ENCODE measurements at places on chromosomes 7 and 10.

DNA sequence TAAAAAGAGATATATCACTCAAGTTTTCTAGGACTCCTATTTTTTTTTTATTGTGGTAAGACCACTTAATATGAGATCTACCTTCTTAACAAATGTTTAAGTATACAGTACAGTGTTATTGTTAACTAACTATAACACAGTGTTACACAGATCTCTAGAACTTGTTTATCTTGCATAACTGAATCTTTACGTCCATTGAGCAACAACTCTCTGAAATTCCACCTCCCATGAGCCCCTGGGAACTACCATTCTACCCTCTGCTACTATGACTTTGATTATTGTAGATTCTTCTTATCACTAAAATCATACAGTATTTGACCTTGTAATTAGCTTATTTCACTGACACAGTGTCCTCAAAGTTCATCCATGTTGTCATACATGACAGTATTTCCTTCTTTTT lies 22.5 kb upstream of the REEP3 start:
- no peak for DNase-seq

DNA sequence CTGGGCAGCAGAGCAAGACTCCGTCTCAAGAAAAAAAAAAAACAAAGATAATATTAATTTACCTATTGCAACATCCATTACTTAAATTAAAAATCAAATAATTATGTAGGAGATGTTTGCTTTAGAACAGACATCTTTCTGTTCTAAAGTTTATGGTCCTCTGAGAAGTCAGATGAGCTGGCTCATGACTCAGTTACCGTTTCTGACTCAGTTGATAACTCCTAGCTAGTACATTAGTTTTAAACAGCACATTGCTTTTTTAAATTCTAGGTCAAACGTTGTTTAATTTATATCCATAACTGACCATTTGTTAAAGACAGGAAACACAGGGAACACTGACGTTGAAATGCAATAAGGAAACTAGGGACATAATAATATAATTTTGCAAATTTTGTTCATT lies 162.7 kb downstream of the ETV1 start:
- no peak for DNase-seq

DNA sequence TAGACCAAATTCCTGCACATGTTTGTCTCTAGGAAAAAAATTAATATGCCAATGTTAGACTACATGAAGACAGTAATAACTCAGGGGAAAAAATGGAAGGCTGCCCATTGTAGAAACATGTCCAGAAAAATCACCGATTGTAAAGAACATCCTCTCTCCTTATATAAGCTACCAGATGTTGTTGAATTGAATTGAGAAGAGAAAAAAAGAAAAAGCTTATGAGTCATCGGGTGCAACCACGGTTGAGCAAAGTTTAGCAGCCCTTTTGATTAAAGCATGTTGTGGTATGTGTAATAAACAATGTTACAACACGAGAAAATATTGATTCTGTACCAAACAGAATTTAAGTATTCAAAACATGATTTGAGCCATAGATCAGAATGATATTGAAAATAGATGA lies 102.3 kb upstream of the ARHGAP21 start:
- no peak for DNase-seq

GRCh38 chr7:13044309-13044708 lies 356.9 kb downstream of the ARL4A start:
- DNase-seq = no peak

GRCh38 chr10:33341637-33342036 lies 7.2 kb upstream of the NRP1 start:
- no peak for DNase-seq

DNA sequence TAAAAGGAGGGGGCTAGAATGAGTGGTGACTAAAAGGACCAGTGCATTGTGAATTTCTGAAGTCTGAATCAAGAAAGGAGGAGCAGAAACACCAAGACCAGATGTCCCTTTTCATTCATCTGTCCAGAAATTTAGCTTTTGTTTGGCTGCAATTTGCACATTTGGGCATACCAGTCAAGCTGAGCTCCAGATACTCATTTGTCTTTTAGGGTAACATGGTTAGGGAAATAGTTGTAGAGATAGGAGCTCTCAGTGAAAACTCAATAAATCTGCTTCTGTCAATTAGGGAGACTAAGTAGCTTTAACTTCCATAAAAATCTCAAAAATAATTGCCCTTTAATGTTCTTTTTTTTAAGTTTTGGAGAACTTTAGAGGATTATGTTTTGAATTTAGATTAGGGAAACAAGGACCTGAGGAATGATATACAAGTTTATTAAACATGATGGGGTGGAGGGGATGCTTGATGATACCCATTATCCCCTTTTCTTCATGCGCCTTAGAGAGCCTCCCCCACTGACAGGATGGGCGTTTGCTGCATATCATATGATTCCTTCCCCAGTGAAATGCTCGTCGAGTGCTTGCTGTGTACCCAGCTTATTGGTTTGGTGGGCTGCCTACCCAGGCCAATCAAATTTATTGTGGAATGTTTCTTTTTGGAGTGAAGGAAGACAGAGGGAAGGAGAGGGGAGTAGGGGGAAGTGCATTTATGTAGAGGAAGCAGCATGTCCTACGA lies 50.7 kb upstream of the RPA3 start:
- DNase-seq = no peak

GRCh38 chr7:15485998-15486397 lies 75.8 kb downstream of the AGMO start:
- no peak for DNase-seq

GRCh38 chr10:90834326-90834725 lies 23.5 kb downstream of the HTR7 start:
- DNase-seq = no peak

DNA sequence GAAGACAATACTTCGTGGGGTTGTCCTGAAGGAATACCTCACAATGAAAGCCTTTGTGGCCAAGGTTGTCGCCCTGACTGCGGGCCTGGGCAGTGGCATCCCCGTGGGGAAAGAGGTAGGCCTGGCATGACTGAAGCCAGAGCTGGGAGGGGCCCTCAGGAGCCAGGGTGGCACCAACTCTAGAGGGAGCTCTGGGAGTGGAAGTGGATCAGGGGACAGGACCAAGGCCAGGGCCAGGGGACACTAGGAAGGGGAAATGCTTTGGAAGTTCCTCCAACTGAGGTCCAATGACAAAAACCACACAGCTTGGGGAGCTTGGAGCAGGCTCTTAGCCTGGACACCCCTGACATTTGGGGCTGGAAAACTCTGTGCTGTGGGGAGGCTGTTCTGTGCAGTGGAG lies 5.8 kb downstream of the CLCN1 start:
- no peak for DNase-seq

DNA sequence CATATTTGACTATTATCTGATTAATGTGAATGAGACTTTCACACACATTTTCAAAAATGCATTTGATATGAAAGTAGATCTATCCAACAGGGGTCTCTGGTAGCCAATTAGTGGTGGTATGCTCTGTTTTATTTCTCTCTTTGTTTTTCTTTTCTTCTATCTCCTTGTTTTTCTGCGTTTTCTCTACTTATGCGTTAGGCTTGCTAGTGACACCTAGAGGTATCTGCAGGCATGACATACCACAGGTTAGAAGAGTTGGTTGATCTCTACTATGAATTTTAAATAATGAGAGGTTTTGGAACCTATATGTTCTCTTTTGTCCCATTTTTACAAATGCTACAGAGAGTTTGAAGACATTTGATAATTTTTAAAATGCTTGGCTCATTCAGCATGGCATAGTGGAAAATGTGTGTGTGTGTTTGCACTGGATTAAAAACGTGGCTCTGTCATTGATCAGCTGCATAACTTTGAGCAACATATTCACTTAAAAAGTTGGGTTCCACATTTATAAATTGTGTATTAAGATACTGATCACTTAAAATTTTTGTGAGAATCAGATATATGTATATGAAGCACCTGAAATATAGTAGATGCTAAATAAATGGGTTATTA lies 28.1 kb upstream of the PLXDC2 start:
- DNase-seq = no peak

- DNase-seq = no peak
These were observed 36.3 kb downstream of the JAZF1 start for GRCh38 chr7:28144266-28144665.

- DNase-seq = no peak
These were observed 88.0 kb downstream of the RAPGEF5 start for GRCh38 chr7:22268884-22269421.

DNA sequence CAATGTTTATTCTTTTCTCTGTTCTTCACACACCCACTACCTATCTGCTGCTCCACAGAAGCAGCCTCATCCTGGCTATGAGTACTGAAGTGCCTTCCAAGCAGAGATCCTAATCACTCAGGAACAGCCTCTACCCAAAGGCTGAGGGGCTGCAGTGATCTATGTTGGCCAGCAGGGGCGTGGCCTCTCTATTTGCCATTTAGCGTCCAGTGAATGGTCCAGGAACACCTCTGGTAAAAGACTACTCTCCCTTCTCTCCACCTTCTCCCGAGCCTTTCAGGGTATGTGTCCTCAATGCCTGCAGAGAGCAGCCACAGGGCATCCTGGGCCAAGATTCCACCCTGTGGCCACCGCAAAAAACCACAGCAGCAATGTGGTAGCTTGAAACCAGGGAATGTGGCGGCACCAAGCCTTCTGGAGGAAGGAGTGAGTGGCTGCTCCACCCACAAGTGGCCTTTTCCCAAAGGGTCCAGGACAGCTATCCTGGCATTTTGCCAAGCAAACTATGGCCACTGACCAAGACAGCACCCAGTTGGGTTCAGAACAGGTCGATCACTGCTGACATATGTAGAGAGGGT lies 70.9 kb downstream of the SYPL1 start:
- no peak for DNase-seq

DNA sequence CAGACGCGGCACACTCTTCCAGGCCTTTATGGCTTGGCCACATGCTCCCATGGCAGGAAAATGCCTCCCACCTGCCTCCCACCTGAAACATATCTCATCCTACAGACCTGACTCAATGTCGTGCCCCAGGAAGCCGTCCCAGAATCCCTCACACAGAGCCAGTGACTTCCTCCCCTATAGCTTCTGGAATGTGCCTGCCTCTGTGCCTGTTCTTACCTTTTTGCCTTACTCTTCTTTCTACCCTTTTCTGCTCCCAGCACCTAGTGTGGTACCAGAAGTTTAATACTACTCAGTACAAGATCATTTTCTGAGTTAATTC lies 123.9 kb upstream of the STK17A start:
- no peak for DNase-seq

DNA sequence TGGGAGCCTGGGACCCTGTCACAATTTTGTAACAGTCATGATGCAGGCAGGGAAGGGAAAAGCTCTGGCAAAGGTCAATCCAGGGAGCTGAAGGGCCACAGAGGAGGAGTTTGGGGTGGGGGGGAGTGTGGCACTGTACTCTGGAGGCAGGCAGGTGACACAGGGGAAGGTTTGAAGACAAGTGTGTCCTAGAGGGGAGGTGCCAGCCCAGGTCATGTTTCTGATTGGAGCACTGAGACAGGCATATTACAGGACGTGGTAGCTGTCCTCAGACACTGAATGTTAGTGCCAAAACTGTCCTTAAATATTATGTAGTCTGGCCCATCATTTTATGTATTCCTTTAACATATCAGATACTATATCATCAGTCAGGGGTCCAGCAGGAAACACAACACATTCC lies 75.6 kb upstream of the LRRC4 start:
- DNase-seq = no peak

DNA sequence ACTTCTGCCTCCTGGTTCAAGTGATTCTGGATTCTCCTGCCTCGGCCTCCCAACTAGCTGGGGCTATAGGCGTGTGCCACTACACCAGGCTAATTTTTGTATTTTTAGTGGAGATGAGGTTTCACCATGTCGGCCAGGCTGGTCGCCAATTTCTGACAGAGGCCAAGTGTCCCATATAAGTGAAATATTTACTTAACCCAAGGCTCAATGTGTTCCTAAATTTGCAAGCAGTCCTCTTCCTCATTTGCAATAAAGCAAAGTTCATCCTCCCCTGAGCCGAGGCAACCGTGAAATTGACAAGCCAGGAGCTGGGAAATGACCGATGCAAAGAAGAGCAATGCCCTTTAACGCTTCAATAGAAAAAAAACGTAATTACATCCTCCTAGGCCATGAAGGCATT lies 347.7 kb downstream of the FRMD4A start:
- DNase-seq = no peak

- DNase-seq = no peak
These were observed 105.5 kb upstream of the FAM3C start for GRCh38 chr7:121501566-121501965.

- DNase-seq = no peak
These were observed 91.2 kb downstream of the RALA start for GRCh38 chr7:39714447-39715091.

- DNase-seq = no peak
These were observed 125.8 kb downstream of the EGFR start for GRCh38 chr7:55144333-55145317.

DNA sequence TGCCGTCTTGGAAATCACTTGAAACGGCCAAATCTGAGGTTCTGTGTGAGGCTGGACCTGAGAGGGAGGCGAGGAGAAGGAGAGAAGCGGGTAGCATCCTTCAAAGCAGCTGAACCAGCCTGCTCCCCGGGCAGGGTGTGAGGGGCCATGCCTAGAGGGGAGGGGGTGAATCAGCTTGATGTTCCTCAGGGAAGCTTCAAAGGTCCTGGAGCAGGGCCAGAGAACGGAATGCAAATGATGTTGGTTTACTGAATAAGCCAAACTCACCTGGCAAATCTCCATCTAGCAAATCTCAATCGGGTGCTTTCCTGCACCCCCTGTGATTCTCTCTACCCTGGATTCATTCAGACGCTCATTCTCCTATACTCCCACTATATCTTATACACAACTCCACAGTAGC lies 226.9 kb downstream of the WDR11 start:
- no peak for DNase-seq

- no peak for DNase-seq
These were observed 108.2 kb upstream of the EGR2 start for GRCh38 chr10:62924344-62924748.

DNA sequence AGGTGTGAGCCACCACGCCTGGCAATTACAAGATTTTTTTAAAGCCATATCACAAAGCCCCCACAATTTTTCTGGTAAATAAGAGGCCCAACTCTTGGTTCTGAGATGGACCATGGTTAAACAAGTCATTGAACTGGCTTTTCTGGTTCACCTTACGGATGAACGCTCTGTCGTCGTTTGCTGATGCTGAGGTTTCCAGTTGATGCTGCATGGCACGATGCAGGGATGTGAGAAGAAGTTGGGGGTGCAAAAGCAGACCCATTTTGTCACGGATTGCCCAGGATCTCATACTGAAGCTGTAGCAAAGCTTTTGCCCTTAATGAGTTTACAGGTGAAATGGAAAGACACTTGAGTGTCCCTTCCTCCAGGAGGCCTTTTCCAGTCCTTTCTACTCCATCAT lies 2.0 kb upstream of the IL2RA start:
- DNase-seq = no peak

DNA sequence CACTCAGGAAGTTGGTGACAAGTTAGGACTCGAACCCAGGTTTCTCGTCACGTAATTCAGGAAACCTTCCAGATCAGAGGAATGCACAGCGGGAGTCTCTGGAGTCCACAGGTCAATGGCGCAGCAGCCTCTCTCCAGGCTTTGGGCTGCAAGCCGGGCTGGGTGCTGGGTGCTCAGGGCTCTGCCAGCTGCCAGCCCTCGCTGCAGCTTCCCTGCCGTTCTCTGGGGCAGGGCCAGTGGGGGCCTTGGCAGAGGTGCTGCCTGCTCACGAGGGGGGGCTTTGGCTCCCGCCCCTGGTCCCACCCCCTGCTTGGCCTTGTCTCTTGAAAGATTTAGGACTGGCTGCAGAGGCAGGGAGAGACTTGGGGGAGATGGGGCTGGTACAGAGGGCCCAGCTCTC lies at the start of gene TACR2:
TACR2 (minus strand) TSS at position 224 of the 400 bp plus-strand sequence. CDS start 595 bp downstream, outside the sequence.
- DNase-seq = no peak
